ENCODE measurements at places on chromosomes 2 and 18. TPM values are rescaled to one million over a fixed set of nuclear protein-coding genes. Genes with fewer than 3 reads are reported as not detected.

GRCh38 chr2:208311954-208312353 is 45.9 kb downstream of the PIKFYVE start:
- DNase-seq: no peak
- H3K27ac ChIP-seq: no peak overlapping the region
- H3K4me3 ChIP-seq: no peak overlapping the region
- H3K36me3 ChIP-seq: peaks cover 27% of the 10 kb centered on the region
- peaks cover 3% of the 10 kb centered on the region for H3K4me1 ChIP-seq

DNA sequence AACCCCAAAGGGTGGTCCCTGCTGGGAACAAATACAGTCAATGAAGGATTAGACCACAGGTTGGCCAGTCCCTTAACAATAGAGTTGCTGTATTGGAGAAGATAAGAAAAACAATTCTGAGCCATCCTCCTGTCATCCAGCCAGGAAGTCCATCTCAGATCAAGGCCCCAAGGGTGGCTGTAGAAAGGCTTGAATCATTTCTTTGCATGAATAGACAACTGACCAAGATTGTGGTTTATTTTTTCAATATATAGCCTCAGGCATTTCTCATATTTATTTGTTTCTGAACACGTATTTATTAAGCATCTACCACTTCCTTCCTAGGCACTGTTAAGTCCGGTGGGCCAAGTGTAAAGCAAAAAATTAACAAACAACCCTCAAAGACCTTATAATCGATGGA is 274.4 kb upstream of the SLC14A2 start:
- no peak for DNase-seq
- H3K27ac ChIP-seq: no peak overlapping the region
- H3K36me3 ChIP-seq: no peaks in the 10 kb centered on the region
- no peaks in the 10 kb centered on the region for H3K4me1 ChIP-seq

DNA sequence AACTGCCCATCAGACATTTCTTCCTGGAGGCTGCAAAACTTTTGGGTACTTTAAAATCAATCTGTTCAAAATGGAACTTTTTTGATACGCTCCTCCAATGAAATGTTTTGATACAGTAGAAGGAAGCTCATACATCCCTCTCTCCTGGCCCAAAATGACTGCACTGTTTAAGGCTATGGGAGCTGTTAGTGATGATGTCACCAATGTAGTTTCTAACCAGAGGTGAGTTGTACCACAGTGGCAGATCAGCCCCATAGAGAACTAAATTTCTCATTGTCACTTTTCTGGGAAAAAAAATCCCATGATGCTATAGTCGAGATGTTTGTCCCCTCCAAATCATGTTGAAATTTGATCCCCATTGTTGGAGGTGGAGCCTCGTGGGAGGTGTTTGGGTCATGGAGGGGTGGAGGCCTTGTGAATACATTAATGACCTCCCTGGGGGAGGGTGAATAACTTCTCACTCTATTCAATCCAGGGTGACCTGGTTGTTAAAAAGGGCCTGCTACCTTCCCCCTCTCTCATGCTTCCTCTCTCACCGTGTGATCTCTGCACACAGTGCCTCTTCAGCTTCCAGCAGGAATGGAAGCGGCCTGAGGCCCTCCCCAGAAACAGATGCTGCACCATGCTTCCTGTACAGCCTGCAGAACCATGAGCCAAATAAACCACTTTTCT is 117.4 kb upstream of the NPAS2 start:
- no peaks in the 10 kb centered on the region for H3K27me3 ChIP-seq
- no peaks in the 10 kb centered on the region for H3K36me3 ChIP-seq
- H3K4me3 ChIP-seq: no peak overlapping the region
- H3K27ac ChIP-seq: no peak overlapping the region
- H3K4me1 ChIP-seq: no peaks in the 10 kb centered on the region

Gene RUFY4
- 0.15 TPM for polyA plus RNA-seq

- no peak overlapping the region for H3K4me3 ChIP-seq
- DNase-seq: no peak
- no peaks in the 10 kb centered on the region for H3K4me1 ChIP-seq
Observed at GRCh38 chr18:60018618-60019462, 119.0 kb downstream of the PMAIP1 start.

Gene APOB
- polyA plus RNA-seq: not detected

DNA sequence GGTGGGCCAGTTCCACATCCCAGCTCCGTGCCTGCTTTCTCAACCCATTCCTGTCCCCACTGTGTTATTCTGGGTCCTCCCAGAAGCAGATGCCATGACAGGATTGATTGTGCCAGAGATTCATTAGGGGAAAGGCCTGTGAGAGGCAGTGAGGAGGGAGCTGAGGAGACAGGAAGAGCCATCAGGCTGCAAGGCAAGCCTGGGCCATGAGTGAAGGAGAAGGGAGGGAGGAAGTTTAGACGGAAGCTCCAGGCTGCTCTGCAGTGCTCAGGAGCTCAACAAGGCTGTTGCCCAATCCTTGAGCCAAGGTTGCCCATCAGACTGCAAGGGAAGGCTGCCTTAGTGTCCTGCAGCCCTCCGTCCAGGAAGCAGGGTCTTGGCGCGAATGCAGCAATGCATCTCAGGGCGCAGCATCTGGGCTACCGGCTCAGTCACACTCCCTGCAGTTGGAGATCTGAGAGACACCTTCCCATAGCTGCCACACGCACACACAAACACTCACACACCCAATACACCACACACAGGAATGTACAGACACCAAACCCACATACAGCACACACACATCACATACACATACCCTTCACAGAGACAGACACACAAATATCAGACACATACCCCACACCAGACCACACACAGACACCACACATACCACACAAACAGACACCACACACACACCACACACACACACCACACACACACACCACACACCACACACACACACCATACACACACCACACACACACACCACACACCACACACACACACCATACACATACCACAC is 139.5 kb upstream of the NDUFV2 start:
- no peaks in the 10 kb centered on the region for H3K4me1 ChIP-seq
- peaks cover 3% of the 10 kb centered on the region for H3K27me3 ChIP-seq
- no peaks in the 10 kb centered on the region for H3K36me3 ChIP-seq
- H3K4me3 ChIP-seq: no peak overlapping the region
- H3K27ac ChIP-seq: no peak overlapping the region

DNA sequence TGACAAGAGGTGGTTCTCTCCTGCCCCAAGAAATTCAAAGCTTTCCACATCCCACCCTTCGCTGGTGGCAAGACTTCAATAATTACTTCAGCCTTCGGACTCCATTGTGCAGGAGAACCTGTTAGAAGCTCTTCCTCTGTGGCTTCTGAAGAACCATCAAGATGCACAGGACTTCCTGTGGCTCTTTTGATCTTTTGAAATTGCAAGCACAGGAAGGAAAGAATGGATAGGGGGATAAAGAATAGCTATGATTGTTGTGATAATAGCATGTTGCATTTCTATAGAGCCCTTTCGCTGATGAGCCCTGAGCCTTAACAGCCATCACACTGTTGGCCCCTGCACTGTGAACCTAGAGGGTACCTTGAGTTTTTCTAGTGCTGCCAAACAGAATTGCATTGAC is 7.4 kb downstream of the EPAS1 start:
- peaks cover 27% of the 10 kb centered on the region for H3K27me3 ChIP-seq
- DNase-seq: peak; percentile 53
- H3K36me3 ChIP-seq: no peaks in the 10 kb centered on the region
- H3K27ac ChIP-seq: no peak overlapping the region
- peaks cover 20% of the 10 kb centered on the region for H3K4me1 ChIP-seq

GRCh38 chr2:65550246-65550645 is 117.8 kb upstream of the SPRED2 start:
- no peak overlapping the region for H3K4me3 ChIP-seq
- H3K36me3 ChIP-seq: no peaks in the 10 kb centered on the region
- no peaks in the 10 kb centered on the region for H3K4me1 ChIP-seq
- H3K27ac ChIP-seq: no peak overlapping the region

Gene UGT1A8
- polyA plus RNA-seq: not detected

Gene CYP27C1
- not detected for polyA plus RNA-seq

Gene AKAIN1
- polyA plus RNA-seq: not detected

- no peak overlapping the region for H3K27ac ChIP-seq
- DNase-seq: no peak
- H3K27me3 ChIP-seq: no peaks in the 10 kb centered on the region
- H3K4me1 ChIP-seq: peaks cover 11% of the 10 kb centered on the region
- H3K36me3 ChIP-seq: no peaks in the 10 kb centered on the region
Observed at GRCh38 chr2:234165421-234165820, 114.9 kb downstream of the SPP2 start.

GRCh38 chr2:25699216-25699615 is 25.8 kb upstream of the DTNB start:
- H3K27me3 ChIP-seq: no peaks in the 10 kb centered on the region
- no peak overlapping the region for H3K27ac ChIP-seq
- H3K4me3 ChIP-seq: no peak overlapping the region

Gene FAM237A
- polyA plus RNA-seq: not detected

DNA sequence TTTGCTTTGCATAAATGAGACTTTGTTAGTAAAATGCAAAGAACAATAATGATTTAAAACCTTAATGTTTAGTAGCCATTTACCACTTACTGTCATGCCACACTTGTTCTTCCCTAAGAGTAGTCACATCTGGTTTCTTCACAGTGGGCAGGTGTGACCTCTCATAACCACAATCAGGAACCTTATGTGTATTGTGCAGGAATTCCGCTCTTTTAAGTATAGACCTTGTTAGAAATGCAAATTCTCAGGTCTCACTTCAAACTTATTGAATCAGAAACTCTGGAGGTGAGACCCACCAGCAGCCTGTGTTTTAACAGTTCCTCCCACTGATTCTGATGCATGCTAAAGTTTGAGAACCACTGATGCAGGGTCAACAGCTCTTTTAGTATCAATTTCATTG is 518.8 kb upstream of the MEX3C start:
- H3K4me1 ChIP-seq: no peaks in the 10 kb centered on the region
- H3K4me3 ChIP-seq: no peak overlapping the region
- DNase-seq: no peak
- H3K27me3 ChIP-seq: no peaks in the 10 kb centered on the region
- H3K27ac ChIP-seq: no peak overlapping the region
- no peaks in the 10 kb centered on the region for H3K36me3 ChIP-seq

DNA sequence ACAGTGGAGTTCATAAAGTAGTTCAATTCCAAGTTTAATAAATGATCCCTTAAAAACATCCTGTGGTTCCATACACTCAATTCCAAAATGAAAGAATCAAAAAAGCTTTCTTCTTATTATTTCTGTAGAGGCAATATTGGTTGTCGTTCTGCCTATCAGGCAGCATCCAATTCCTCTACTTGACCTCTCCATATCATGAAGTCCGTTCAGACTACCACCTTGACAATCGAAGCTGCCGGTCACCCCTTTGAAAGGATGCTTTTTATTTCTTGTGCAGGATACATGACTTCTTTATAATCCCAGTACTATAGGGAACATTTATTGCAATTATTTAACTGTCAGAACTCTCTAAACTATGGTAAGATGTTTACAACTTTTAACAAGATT is 3.3 kb upstream of the KCTD1 start:
- no peak overlapping the region for H3K27ac ChIP-seq
- H3K4me3 ChIP-seq: no peak overlapping the region
- H3K36me3 ChIP-seq: no peaks in the 10 kb centered on the region
- DNase-seq: no peak
- H3K4me1 ChIP-seq: peaks cover 17% of the 10 kb centered on the region

Gene FIGN
- not detected for polyA plus RNA-seq

Gene SERPINB2
- not detected for polyA plus RNA-seq

Gene RPRM
- polyA plus RNA-seq: 0.21 TPM

GRCh38 chr2:152571048-152571766 is 146.1 kb downstream of the PRPF40A start:
- H3K4me1 ChIP-seq: no peaks in the 10 kb centered on the region
- no peaks in the 10 kb centered on the region for H3K36me3 ChIP-seq
- peaks cover 3% of the 10 kb centered on the region for H3K27me3 ChIP-seq
- no peak overlapping the region for H3K4me3 ChIP-seq

GRCh38 chr2:98730707-98731040 is 258 bp downstream of the MGAT4A start:
- H3K27ac ChIP-seq: peak overlapping the region; percentile 71
- peaks cover 44% of the 10 kb centered on the region for H3K4me1 ChIP-seq
- peak; percentile 65 for DNase-seq
- no peak overlapping the region for H3K4me3 ChIP-seq
- peaks cover 6% of the 10 kb centered on the region for H3K36me3 ChIP-seq
- H3K27me3 ChIP-seq: no peaks in the 10 kb centered on the region

Gene ATG4B
- polyA plus RNA-seq: 55.5 TPM

- H3K27me3 ChIP-seq: no peaks in the 10 kb centered on the region
- H3K4me3 ChIP-seq: peak within 1 kb of the TSS; percentile 94
- DNase-seq: peak; percentile 100
- H3K36me3 ChIP-seq: peaks cover 6% of the 10 kb centered on the region
- peak within 1 kb of the TSS; percentile 99 for H3K27ac ChIP-seq
- peaks cover 41% of the 10 kb centered on the region for H3K4me1 ChIP-seq
Observed at GRCh38 chr2:74458132-74458937, at the start of gene WBP1. WBP1 (plus strand) TSS chr2:74458438; CDS start chr2:74458603, 165 bp downstream.
